Right forelimb (tissue), 1 donor: ENCODE measurements at places on chromosomes 7 and 10.

GRCh38 chr7:19112274-19113001 lies 5.0 kb downstream of the TWIST1 start:
- DNase-seq: peak; percentile 77

DNA sequence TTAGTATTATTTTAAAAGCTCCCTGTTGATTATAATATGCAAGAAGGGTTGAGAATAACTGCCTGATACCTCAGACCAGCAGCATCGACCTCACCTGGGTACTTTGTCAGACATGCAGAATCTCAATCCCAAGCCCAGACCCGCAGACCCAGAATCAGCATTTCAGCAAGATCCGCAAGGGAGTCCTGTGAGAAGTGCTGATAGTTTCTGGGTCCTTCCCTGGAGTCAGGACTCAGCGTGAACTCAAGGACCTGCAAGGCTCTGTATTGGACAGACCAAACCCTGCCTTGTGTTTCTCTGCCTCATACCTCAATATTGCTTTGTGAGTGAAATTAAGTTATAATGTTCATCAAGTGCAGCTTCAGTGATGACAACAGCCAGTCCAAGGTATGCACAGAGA lies 149.5 kb upstream of the NPY start:
- DNase-seq: no peak

- no peak for DNase-seq
These were observed 703.5 kb downstream of the AUTS2 start for GRCh38 chr7:70301673-70302185.

GRCh38 chr7:82723411-82723810 lies 279.8 kb upstream of the CACNA2D1 start:
- DNase-seq: no peak

DNA sequence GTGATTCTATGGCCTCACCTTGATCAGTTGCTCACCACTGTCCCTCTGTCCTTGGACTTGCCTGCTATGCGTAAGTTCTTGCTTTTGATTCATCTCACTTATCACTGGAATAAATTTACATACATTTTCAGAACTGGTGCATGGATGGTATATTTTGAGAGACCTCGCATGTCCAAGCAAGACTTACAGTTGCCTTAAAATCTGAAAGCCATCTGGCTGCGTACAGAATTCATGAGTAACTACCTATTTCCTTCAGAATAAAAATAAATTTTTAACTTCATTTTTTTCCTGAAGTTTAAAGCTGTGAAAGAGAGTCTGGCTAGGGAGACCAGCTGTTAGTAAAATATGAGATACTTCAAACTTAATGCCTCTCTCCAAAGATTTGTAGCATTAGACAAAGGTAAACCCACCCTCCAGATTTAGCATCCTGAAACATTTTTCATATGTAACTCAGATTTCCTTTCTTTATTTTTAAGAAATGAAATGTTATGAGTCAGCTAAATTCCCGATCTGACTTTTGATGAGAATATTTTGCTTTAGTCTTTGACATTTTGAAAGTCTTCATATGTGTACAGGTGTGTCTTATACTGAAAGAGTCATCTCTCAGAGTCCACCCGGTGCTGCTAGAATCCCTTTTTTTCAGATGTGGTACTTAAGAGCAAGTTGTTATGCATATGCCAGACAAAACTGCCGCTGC lies 136.4 kb upstream of the CELF2 start:
- no peak for DNase-seq

DNA sequence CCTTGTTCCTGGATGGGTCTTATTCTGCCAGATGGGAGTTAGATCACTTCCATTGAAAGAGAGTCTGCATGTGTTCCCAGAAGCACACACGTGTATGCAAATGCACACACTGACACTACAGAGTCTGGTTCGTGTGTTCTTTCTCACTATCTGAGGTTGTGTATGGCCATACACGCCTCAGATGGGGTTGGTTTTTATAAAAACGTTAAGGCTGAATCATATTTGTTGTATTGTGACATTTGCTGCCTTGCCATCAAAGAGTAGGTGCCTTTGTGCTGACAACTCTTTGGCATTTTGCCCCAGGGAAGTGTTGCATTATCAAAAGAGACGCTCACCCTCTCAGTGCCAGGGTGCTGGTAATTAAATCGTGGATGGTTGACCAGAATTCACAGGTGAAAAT lies 37.7 kb upstream of the HDAC9 start:
- DNase-seq: no peak

- DNase-seq: peak; percentile 48
These were observed 216.9 kb upstream of the GLI3 start for GRCh38 chr7:42453931-42454361.

DNA sequence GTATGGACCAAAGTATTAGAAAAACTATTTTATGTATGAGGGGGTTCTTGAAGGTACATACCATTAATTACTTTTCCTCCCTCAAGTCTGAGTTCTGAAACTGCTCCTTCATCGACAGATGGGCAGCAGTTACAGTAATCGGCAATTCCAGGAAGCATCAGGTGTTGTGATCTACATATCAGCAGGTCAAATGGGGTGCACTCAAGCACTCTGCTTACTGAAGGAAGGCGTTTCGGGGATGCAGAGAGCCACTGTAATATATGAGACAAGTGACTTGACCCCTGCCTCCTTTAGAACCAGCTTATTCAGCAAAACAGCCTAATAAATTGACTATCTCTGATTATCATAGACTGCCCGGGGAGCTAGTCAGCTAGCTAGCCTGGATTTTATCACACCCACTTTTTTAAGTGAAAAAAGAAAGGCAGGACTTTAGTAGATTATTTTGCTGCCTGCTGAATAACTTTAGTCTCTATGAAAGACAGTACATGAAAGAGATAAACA lies 4.2 kb downstream of the SMNDC1 start:
- no peak for DNase-seq

- peak; percentile 32 for DNase-seq
These were observed 333.9 kb downstream of the DNAJB6 start for GRCh38 chr7:157670490-157671357.

DNA sequence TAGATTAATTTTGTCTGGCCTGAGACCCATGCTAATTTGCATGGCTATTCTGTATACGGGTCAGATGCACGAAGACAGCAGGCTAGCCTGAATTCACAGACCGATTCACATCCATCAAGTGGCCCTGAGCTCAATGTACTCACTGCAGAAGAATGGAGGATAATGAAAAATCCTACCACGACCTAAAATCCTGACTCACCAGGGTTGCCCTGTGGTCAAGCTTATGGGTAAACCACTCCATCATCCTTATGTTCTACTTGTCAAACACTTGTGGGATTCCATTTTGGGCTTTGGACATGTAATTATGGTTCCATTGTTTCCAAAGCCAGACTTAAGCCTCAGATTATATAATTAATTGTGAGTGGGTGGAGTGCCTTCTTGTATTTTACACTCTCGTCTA lies 110.4 kb upstream of the ZNF438 start:
- no peak for DNase-seq

GRCh38 chr7:51369746-51370145 lies 53.1 kb upstream of the COBL start:
- no peak for DNase-seq

DNA sequence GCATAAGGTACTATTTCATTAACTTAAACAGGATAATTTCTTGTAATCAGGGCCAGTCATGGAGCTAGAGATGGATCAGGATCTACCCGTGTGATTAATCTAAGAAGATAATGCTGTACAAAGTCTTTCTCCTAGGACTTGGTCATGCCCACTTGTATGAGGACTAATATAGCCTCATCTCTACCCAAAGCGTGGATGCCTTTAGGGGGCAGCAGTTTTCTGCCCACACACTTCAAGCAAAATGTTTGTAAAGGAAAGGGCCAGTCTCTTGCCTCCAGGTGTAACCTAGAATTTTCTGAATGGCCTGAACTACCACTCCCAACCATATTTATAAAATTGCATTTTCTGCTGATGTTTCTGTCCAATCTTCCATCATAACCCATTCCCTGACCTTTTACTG lies 764.0 kb upstream of the IGFBP3 start:
- no peak for DNase-seq

GRCh38 chr7:2510909-2511768 lies 8.4 kb upstream of the LFNG start:
- no peak for DNase-seq

DNA sequence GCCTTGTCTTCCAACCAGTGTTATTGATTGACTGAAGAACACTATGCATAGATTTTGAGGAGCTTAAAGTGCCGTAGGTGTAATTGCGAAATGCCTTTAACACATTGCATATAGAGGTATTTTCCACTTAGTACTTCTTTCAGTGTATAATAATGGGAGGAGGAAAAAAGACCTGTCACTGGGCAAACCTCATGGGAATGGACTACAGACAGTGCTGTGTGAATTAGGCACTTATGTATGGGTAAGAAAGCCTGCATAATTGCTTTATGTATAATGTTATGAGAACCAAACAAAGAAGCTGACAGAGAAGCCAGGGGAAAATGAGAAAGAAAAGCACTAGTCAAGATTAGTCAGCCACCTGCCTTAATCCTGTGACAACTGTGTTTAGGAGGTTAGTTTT lies 12.4 kb upstream of the SCRN1 start:
- no peak for DNase-seq

DNA sequence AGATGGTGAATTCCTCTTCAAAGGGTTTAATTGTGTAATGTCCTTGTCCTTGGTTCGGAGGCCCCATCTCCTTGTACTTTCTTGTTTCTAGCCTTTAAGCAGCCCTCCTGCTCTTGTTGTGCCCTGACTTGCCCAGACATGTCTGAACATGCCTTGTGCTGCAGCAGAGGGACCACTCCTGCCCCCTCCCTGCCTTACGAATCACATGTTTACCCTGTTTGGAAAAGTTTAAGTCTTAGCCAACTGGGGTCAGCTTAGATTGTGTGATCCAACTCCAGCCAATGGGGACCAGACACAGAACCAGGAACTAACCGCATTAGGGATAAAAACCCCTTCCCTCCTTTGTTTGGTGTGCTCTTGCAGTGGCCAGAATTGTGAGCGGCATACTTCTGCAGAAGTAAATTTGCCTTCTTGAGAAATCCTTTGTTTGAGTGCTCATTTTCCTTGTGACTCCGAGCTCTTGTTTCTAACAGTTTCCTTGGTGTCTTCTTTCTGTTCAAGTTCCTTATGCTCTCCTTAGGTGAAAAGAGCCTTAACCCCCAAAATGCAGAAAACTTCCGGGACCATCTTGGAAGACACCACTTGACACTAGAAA lies 29.4 kb downstream of the CLRN3 start:
- no peak for DNase-seq

GRCh38 chr10:89857431-89858042 lies 156.1 kb downstream of the KIF20B start:
- no peak for DNase-seq

DNA sequence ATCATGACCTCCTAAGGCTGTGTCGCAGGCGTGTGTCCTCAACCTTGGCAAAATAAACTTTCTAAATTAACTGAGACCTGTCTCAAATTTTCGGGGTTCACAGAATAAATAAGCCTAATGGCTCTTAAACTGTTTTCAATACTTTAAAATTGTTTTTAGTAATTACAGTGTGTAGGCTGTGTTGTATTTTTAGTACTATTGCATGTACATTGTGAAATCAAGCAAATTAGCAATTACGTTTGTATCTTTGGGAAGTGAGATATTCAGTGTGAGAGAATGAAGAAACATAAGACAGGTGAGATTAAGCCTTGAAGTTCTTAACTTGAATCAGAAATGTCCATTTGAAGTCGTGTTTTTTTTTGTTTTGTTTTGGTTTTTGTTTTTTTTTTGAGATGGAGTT lies 4.8 kb upstream of the AKR1B10 start:
- DNase-seq: no peak

DNA sequence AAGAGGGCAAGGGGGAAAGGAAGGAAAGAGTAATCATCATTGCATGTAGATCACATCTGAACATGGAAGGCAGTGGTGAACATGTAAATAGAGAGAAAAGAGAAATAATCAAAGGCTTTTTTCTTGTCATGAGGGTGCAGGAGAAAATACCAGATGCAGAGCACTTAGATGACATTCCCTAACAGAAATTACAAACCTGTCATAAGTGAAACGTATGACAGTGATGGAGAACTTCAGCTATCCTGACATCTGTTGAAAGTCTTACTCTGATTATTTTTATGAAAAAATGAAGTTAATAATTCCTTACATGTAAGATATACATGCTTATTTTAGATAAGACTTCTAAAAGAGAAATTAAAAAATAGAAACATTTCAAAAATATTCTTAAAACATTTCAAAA lies 54.7 kb downstream of the BRAF start:
- DNase-seq: no peak

DNA sequence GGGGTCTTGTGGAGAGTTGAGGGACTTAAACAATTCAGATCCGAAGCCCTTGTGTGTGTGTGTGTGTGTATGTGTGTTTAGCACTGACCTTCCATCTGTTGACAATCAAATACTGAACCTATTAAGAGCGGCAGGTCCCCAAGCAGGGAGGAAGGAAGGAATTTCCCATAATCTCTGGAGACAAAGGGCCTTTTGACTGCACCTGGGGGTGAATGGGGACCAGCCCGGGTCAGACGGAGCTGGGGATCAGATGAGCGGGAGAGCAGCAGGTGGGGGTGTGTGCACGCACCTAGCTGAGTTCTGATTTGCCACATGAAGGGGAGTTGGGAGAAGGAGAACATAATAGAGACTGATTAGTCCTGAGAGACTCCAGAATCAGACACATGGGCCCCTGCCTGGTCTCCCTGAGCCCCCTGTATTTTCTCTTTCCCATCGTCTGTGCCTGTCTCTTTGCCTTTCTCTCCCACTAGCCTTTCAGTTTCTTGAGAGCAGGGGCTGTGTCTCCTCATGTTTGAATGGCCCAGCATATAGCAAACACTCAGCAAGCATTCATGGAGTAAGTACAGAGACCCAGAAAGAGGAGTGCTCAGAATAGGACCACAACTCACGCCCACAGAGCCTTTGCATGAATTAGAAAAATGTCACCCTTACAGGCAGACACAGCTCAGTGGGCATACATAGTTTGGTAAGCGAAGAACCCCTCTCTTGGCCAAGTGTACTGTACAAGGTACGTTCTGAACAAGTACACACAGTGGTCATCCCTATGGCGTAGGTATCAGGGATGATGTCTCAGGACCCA lies 288.3 kb upstream of the HABP2 start:
- no peak for DNase-seq

DNA sequence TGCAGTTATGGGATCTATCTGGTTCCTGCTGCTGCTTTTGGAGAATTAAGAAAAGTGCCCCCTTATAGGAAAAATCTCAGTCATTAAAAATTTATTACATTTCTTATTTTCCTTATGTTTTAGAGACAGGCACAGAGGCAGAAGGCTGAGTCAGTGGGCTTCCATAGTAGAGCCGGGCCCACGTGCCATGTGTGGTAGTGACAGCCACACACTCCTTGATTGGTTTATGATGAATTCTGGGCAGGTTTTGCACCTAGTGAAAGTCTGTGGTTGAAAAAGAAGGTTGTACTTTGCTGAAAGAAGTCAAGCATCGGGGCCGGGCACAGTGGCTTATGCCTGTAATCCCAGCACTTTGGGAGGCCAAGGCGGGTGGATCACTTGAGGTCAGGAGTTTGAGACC lies 109.9 kb downstream of the FANK1 start:
- no peak for DNase-seq

DNA sequence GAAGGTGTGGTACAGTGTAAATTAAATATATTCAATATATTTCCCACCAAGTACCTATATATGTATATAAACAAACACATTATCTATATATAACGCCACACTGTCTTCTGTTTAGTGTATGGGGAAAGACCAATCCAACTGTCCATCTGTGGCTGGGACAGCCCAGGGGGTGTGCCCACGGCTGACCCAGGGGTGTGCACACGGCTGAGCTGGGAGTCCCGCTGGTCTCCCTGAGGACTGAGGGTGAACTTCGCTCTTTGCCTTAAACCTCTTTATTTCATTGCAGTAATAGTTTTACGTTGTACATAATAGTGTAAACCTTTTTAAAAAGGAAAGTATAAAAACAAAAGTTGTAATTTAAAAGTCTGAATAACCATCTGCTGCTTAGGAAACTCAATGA lies 6.3 kb downstream of the EN2 start:
- no peak for DNase-seq

GRCh38 chr7:156777364-156778069 lies 115.5 kb downstream of the LMBR1 start:
- no peak for DNase-seq
